ENCODE measurements at places on chromosomes 11 and 22.
A peak's percentile ranks its signal among the peaks of the same experiment; 100 is the strongest.

GRCh38 chr11:65133724-65134123 is 595 bp downstream of the SYVN1 start:
- no peak for DNase-seq

- no peak for DNase-seq
These were observed 259.9 kb downstream of the CADM1 start for GRCh38 chr11:115244296-115244695.

GRCh38 chr22:50531546-50531961 is 1.7 kb upstream of the TYMP start:
- no peak for DNase-seq

GRCh38 chr11:112016765-112017376 is 8.3 kb upstream of the DLAT start:
- no peak for DNase-seq

DNA sequence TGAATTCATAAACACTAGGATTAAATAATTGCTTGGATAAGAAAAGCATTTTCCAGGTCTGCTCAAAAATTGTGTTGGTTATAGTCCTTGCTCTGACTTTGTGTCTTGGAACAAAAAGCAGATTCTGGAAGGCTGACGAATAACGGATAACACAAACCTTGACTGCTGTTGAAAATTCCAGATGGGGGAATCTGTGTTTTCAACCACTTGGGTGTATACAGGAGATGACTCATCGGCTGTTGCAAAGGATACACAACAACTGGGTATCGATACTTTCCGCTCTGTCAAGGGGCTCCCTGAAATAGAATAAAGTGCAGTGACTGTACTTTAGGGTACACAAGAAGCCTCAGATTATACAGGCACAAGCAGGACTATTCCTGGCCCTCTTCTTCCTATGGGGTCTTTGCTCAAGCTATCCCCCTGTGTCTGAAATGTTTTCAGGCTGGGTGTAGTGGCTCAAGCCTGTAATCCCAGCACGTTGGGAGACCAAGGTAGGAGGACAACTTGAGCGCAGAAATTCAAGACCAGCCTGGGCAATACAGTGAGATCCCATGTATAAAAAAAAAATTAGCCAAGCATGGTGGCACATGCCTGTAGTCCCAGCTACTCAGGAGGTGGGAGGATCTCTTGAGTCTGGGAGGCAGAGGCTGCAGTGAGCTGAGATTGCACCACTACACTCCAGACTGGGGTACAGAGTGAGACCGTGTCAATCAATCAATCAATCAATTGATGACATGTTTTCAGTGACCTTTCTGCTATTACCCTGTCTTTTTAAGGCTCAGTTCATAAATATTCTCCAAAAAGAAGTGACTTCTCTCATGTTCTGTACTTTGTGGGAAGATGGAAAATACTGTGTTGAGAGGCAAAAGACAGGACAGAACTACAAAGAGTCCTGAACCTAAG is 48.6 kb upstream of the UCP3 start:
- DNase-seq, result no peak

DNA sequence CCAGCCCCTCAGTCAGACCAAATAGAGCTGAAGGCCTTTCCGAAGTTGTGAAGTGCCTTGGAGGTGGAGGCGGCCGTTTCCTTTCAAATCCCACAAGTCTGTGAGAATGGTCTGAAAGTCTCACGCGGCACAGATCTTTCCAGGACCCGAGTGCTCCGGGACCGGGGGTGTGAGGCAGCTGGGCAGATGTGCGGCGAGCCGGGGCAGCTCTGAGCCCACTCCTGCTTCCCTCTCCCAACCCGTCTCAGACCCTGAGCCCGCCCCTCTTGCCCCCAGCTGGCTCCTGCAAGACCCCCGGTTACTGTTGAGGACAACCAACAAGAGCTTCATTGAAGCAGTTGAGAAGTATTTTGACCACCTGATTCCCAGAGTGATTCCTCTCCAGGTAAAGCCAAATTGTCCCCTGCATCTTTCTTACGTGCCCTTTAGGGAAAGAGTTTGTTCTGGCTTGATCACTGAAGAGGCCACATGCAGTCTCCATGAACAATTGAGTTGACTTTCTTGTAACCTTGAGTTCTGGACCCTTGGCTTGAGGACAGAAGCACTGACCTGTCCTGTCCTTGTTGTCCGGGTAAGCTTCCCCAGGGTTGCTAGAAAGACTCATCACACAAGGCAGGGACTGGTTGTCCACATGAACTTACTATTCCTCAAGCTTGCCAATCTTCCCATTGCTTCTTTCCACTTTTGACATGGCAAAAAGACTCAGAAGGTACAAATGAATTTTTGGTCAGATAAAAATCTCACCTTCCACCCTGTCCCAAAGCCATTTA is 7.5 kb downstream of the GLB1L3 start:
- no peak for DNase-seq

- no peak for DNase-seq
These were observed 399.3 kb downstream of the CADM1 start for GRCh38 chr11:115104851-115105453.

- no peak for DNase-seq
These were observed 138.2 kb downstream of the FBXO7 start for GRCh38 chr22:32612834-32613233.

GRCh38 chr11:94132152-94132558 is 3.5 kb downstream of the PANX1 start:
- no peak for DNase-seq

- peak; percentile 94 for DNase-seq
These were observed 642 bp upstream of the CDK2AP2 start for GRCh38 chr11:67508486-67509121.

DNA sequence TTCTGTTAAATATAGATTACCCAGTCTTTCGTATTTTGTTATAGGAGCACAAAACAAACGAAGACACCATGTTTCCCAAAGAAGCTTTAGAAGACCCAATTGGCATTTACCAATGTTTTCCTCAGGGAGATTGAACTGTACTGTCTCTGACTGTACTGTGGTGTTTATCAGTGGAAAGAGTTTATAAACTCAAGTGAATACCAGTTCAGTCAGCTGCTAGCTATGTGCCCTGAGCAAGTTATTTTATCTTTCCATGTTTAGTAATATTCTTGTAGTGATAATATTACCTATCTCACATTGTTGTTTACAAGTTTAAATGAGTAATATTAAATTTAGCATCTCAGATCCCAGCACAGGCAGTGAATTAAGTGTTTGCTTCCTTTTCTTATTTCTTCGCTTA is 773.2 kb downstream of the KCNA4 start:
- no peak for DNase-seq

- DNase-seq, result peak; percentile 73
These were observed 1.9 kb upstream of the ADM start for GRCh38 chr11:10302744-10303557.

DNA sequence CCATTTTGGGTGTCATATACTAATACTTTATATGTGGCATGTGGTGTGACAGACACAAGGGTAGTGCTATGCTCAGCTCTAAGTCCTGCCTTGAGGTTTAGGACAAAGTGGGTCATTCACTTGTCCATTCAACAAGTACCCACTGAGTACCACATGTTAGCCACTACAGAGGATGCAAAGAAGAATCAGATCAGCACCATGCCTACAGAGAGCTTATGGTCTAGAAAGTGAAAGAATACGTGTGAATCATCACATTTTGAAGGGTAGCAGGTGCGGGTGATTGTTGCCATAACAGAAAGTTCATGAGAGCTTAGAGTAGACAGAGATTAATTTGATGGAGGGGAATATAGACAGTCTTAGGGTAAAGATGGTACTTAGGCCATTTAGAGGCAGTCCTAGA is 18.3 kb downstream of the CLMP start:
- DNase-seq, result no peak
